ENCODE measurements at places on chromosomes 11 and 22.

DNA sequence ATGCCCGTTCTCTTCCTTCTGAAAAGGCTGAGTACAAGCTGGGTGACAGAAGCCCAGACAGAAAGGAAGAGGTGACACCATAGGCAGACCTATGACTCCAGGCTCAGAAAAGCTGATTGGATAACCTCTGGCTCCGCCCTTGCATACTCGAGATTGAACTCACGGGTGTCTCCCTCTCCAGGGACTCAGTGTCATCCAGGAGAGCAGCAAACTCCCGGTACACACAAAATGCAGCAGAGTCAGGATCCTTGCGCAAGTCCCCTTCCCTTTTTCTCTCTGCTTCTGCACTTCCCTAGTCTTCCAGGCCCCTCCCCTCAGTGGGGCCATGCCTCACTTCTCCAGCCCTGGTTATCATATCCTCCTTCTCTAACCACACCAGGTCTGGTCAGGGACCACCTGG, 9.8 kb downstream of the SCN4B start:
- no peak for DNase-seq

DNA sequence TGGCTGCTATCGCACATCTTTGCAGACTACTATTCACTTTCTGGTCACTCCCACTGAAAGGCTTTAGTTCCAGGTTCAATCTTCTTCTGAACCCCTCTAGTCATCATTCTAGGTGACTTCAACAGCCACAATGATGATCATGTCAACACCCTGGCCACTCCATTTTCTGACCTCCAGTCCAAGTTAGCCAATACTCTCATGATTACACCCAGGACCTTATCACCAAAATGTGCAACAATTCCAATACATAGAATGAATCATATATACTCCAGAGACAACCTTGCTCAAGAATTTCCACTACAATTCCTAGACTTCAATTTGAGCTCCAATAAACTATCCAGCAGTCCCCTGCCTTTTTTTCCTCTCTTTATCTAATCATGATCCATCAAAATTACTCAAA, 70.7 kb downstream of the PAK1 start:
- DNase-seq, result no peak

GRCh38 chr11:104546501-104546900, 351.8 kb downstream of the CASP12 start:
- no peak for DNase-seq

DNA sequence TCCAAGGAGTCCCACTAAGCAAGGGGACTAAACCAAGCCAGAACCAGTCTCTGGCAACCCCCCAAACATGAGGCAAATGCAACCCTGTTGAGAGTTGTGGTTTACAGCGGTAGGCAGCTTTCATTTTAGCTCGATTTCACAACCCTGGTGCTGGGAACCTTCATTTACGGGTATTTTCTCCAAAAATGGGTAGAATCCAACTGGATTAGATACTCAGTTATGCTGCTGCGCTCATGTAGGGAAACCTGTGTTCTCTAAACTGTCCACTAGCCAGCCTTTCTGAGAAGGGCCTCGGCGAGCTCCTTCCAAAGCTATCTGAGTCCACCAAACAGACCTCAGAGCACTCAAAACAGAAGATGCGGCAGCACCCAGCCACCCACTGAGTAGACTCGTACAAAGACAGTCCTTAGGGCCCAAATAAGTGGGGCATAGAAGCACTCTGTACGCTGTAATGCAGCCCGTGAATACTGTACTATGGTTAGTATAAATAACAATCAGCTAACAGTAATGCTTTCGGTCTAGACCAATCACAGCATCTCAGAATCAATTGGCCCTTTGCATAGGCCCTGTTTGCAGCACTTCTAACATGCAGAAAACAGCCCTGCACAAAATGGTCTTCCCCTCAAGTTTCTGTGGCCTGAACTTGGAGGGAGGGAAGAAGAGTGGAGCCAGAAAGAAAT, 104.7 kb downstream of the ETS1 start:
- DNase-seq, result peak; percentile 66

GRCh38 chr11:128525411-128526243, 61.7 kb downstream of the ETS1 start:
- no peak for DNase-seq

DNA sequence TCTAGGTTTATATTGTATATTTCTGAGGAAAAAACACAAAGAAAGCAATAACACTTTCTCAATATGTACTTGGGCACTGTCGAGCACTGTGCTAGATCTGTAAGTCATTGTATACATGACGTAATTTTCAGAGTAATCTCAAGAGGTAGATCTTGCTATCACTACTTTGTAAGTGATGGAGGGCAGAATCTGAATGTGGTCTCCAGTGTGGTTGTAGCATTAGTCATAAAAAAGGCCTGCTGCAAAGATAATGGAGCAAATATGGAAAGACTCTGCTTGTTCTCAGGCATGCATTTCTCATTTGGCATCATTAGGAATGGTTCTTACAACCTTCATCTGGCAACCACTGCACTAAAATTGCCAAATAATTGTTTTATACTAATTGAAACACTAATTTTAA, 419.8 kb upstream of the CCDC179 start:
- no peak for DNase-seq

- DNase-seq, result no peak
Measured at GRCh38 chr22:23203452-23204124, 23.3 kb downstream of the BCR start.

DNA sequence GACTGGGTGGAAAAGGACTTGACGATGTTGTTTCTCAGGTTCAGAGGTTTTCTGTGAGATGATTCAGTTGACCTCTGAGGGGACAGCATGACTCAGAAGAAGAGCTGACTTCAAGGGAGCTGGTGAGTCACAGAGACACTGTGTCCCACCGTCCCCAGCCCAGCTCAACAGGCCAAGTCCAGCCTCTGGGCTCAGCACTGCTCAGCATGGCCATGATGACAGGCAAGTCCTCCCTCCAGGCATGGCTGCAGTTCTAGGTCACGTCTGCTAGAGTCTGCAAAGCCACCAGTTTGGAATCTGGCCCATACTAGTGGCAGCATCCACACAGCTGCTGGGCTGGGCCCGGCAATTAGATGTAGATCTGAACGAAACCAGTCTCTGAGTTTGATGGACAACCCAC, 12.9 kb downstream of the TRIM29 start:
- DNase-seq, result peak; percentile 19

DNA sequence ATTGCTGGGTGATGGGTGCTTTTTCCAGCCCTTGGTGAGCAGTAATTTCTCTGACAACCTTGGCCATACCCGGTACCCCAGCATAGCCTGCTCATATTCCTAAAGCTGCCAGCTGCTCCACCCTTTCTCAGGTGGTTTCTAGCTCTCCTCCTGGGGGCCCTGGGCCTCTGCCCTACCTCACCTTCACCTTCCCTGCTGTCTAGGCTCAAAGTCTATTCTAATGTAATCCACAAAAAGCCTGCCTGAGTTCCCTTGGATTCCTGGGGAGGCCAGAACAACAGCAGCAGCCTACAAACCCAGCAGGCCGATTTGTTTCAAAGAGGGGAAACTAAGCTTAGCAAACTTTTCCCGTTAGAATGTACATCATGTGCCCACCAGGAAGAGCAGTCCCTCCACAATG, 117.6 kb downstream of the DSCAML1 start:
- no peak for DNase-seq

GRCh38 chr22:49617866-49618676, 209.6 kb downstream of the BRD1 start:
- DNase-seq, result no peak

- no peak for DNase-seq
Measured at GRCh38 chr11:106409222-106409621, 331.8 kb downstream of the AASDHPPT start.

DNA sequence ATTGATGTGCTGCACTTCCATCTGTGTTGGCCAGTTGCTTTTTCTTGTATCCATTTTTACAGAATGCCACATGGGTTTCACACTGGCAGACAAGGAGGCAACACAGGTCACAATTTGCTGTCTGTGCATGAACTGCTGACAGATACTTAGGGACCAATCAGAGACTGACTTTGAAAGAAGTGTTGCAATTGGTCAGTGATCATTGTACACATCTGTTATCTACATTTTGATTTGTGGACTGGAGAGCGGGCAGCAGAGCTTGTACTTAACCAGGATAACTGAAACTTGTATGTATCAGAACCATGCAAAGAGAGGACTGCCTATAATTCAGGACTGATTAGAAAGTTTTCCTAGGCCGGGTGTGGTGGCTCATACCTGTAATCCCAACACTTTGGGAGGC, 21.8 kb downstream of the PRR5 start:
- no peak for DNase-seq

DNA sequence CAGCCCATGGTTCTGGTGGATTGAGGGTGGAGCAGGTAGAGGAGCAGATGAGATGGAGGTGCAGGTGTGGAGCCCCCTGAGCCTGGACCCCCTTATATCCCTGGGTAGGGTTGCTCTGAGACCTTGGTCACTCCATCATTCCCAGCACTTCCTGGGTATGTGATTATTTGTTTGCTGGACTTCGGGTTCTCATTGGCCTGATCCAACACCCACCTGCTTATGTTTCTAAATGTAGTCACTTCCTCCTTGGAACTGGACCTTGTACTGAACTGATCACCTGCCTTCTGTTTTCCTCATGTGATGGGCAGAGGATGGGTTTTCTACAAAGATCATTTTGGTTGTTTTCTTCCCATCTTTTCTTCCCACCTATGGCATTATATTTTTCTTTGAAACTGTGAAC, at the start of gene KRTAP5-4:
TSS of gene KRTAP5-4 (minus strand) at position 53 of the 400 bp plus-strand sequence. CDS start at position 8, 45 bp downstream.
- no peak for DNase-seq

DNA sequence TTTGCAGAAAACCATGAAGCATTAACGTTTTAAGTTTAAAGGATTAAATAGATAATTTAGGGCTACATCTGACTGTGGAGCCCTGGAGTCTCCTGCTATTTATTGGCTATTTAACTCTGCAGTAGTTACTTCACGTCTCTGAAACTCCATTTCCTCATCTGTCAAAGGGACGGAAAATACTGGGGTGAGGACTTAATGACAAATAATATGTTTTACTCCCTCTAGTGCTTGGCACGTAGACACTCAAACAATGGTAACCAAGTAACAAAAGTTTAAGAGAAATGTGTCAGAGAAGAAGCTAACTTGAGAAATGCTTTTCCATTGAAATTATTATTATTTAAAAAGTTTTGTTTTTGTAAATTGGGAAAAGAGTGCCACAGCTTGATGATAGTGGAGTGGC, 130.7 kb upstream of the RCN1 start:
- no peak for DNase-seq

DNA sequence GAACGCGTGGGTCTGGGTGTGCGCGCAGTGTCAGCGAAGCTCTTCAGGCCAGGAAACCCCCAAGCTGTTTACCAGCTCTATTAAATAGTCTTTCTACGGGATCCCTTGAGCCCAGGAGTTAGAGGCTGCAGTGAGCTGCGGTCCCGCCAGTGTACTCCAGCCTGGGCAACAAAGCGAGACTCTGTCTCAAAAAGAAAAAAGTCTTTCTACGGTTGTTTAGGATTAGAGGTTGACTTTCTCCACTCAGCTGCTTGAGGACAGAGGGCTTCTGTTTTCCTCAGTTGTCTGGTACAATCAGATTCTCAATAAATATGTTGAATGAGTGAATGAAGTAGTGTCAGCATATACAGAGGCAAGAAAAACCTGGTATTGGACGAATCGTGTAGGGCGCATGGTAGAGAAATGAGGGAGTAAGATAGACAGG, 619 bp downstream of the SART1 start:
- DNase-seq, result no peak

DNA sequence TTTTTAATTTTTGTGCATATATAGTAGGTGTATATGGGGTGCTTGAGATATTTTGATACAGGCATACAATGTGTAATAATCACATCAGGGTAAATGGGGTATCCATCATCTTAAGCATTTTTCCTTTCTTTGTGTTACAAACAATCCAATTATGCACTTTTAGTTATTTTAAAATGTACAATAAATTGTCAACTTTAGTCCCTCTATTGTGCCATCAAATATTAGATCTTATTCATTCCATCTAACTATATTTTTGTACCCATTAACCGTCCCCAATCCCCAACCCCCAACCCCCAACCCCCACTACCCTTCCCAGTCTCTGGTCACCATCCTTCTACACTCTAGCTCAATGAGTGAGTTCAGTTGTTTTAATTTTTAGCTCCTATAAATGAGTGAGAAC, 335.1 kb upstream of the C11orf87 start:
- no peak for DNase-seq

- no peak for DNase-seq
Measured at GRCh38 chr11:33005175-33005574, 10.5 kb upstream of the DEPDC7 start.

DNA sequence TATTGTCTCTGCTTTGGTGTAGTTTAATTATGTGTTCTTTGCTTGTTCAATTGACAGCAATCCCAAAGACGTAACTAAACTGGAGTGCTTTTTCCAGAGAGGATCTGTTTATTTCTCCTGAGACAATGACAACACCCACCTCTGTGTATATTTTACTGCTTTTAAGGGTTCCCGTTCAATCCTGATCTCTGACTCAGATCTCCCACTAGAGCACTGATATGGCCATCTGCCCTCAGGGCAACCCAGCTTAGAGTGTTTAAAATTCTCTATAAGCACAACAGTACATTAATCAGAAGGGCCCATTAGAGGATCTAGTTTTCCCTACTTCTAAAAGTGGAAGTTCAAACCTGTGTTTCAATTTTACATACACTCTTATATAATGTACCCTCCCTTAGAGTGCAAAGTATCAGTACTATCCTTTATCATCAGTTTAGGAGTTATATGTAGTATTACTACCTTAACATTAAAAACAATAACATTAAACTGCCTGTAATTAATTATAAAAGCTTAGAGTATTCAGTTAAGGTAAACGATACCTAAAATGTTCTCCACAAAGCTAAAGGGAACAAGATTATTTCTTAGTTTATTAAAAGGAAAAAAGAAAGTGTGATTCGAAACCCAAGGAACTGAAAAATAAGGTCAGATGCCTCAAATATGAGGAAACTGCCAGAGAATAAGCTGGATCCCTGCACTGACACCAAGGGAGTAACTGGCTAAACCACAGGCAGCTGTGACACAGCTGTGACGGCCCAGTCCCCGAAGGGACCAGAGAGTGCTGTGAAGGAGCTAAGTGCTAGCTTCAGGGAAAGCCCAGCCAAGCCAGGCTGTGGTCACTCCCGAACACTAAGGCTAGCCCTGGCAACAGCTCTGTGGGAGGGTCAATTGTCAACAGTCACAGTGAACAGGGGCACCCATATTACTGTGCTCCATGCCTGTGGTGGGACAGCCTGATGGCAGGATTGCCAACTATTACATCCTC, 15.2 kb downstream of the UFD1 start:
- DNase-seq, result peak; percentile 70

- DNase-seq, result peak; percentile 84
Measured at GRCh38 chr11:95671768-95672167, 117.8 kb downstream of the FAM76B start.

All from adipocyte (in vitro differentiated cells).